CD4-positive, alpha-beta T cell treated with Interleukin-17A for 1 hour (primary cell): ENCODE measurements at places on chromosomes 2 and 18.

GRCh38 chr18:63604791-63605567 lies 17.8 kb downstream of the SERPINB13 start:
- no peak for DNase-seq

GRCh38 chr18:31774477-31774785 lies 13.8 kb upstream of the SLC25A52 start:
- DNase-seq = no peak

DNA sequence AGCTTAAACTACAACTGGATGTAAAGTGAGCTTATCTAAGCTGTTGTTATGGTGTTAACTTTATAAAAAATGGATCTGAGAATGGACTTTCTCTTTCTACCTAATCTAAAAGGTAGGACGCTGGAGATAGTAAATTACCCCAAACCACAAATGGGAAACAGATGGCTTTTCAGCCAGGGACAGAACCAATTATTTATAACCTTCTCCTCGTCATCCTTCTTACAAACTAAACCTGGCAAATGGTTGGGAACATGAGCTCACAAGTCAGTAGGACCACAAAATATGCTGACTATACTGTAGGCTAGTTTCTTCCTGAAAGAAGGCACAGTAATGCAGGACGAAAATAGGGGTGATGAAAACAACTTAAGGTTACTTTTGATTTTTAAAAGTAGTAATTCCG lies 32.7 kb upstream of the ZDBF2 start:
- DNase-seq = no peak

- DNase-seq = no peak
Measured at GRCh38 chr2:233354971-233355574, 779 bp downstream of the DGKD start.

- no peak for DNase-seq
Measured at GRCh38 chr2:13113002-13113401, 396.3 kb downstream of the TRIB2 start.
